ENCODE measurements at places on chromosomes 4 and X. TPM values are rescaled to one million over a fixed set of nuclear protein-coding genes. Genes with fewer than 3 reads are reported as not detected.

GRCh38 chr4:30901461-30902451, 181.6 kb downstream of the PCDH7 start:
- no peaks in the 10 kb centered on the region for H3K36me3 ChIP-seq

DNA sequence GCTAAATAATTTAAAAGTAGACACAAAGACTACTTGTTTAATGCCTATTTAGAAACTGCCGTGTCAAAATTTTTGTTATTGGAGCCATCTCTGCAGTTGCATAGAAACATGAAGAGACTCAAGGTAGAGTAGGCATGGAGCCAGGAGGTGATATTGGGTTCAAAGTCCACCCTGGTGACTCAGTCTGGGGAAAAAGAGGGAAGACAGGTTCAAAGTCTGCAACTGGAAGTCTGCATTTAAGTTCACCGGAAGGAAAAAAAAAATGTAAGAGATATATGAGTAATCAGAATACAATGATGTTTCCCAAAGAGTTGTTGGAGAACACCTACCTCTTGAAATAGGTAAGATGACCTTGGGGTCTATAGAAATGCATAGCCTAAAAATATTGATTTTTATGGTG, 67.4 kb upstream of the QRFPR start:
- H3K4me3 ChIP-seq = no peak overlapping the region
- no peak overlapping the region for H3K27ac ChIP-seq
- H3K36me3 ChIP-seq = no peaks in the 10 kb centered on the region
- H3K27me3 ChIP-seq = no peaks in the 10 kb centered on the region

DNA sequence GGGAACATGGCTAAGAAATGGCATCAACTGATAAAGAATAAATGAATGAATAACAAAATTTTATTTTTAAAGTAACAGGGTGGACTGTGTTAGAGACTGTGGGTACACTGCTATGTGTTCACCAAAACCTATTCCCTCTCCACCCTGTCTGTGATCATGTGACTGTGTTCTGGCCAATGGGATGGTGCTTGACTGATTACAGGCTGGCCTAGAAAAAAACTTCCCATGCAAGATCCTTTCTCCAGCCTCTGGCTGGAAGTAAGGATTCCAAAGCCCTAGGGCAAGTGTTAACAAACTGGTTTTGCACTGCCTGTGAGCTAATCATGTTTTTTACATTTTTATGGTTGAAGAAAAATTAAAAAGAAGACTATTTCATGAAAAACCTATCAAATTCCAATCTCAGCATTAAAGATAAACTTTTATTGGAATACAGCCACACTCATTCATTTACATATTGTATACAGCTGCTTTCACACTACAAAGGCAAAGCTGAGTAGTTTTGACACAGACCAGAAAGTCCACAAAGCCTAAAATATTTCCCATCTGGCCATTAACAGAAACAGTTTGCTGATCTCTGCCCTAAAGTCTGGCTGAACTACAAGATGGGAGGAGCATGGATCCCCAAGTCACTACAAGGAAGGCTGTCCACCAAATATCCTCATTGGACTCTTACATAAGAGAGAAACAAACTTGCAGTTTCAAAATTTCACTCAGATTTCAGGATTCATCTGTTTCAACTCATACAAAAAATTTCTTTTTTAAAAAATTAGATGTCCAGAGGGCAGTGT, 133.2 kb downstream of the ARHGAP6 start:
- no peak overlapping the region for H3K4me3 ChIP-seq
- H3K36me3 ChIP-seq = no peaks in the 10 kb centered on the region
- DNase-seq = no peak
- H3K27me3 ChIP-seq = no peaks in the 10 kb centered on the region
- no peaks in the 10 kb centered on the region for H3K4me1 ChIP-seq

- no peaks in the 10 kb centered on the region for H3K27me3 ChIP-seq
- no peaks in the 10 kb centered on the region for H3K36me3 ChIP-seq
- no peaks in the 10 kb centered on the region for H3K4me1 ChIP-seq
- H3K4me3 ChIP-seq = no peak overlapping the region
- no peak overlapping the region for H3K27ac ChIP-seq
- DNase-seq = no peak
Observed at GRCh38 chr4:118221227-118221800, 131.5 kb downstream of the PRSS12 start.

Gene ZBTB33
- 21.0 TPM for total RNA-seq

GRCh38 chrX:18354369-18355223, at the start of gene SCML2:
Gene SCML2, minus strand, starts transcription at chrX:18354688. Its CDS starts 20,617 bp downstream, at chrX:18334071.
- H3K27ac ChIP-seq = no peak within 1 kb of the TSS
- peak; percentile 79 for DNase-seq
- H3K36me3 ChIP-seq = no peaks in the 10 kb centered on the region
- H3K27me3 ChIP-seq = no peaks in the 10 kb centered on the region

DNA sequence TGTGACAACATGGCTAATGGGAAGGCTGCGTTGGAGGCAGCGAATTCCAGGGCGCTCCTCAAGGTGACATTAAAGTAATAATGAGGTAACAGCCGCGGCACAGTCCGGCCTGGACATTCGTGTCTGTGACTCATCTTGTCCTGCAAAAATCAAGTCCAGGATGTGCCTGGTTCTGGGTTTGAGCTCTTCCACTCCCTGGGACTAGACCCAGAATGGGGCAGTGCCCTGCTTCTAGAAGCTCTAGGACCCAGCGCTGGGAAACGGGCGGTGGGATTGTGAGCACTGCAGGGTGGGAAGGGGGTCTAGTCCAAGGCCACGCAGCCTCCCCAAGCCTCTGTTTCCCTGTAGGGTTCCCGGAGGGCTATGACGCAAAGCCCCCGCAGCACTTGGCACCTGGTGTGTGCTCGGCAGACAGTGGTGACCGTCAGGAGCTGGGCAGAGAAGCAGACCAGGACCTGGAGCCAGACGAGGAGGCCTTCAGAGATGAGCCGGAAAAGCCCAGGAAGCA, 34.9 kb downstream of the HMX1 start:
- no peaks in the 10 kb centered on the region for H3K27me3 ChIP-seq
- DNase-seq = no peak
- H3K27ac ChIP-seq = no peak overlapping the region
- no peak overlapping the region for H3K4me3 ChIP-seq

DNA sequence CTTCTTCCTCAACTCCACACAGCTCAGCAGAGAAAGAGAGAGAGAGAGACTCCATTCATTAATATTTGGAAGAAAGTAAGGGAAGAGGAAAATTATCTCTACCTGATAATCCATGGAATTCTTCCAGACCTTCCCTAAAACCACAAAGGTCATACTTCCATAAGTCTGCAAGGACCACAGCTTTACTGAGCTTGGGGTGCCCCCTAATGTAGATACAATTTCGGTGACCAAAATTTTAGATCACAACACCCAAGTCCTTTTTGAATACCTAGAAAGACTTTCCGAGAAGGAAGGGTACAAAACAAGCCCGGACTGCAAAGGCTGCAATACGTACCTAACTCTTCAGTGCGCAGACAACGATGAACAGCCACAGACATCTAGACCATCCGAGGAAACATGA, 523.9 kb downstream of the GLUD2 start:
- no peaks in the 10 kb centered on the region for H3K36me3 ChIP-seq
- no peak for DNase-seq
- H3K4me3 ChIP-seq = no peak overlapping the region
- H3K27ac ChIP-seq = no peak overlapping the region
- H3K4me1 ChIP-seq = no peaks in the 10 kb centered on the region

GRCh38 chrX:134423606-134424005, 36.4 kb upstream of the HPRT1 start:
- DNase-seq = no peak
- H3K4me3 ChIP-seq = no peak overlapping the region
- no peaks in the 10 kb centered on the region for H3K27me3 ChIP-seq
- peaks cover 3% of the 10 kb centered on the region for H3K36me3 ChIP-seq

DNA sequence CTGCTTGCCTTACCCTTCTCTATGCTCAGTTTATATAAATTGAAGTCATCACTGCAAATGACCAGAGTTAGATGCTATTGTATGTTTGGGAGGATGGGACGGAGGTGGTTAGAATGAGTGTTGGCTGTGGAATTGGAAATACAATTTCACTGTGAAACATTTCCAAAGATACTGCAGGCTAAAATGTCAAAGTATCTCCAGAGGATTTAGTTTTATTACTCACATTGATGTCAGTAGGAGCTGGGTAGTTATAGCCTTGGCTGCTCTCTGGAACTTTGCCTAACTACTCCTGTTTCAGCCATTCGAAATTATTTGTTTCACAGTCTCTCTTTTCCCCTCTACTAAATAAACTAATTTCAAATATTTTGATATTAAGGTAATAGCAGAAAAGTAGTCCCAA, 92.6 kb upstream of the PPP3CA start:
- H3K4me1 ChIP-seq = no peaks in the 10 kb centered on the region
- H3K27me3 ChIP-seq = no peaks in the 10 kb centered on the region
- no peak overlapping the region for H3K4me3 ChIP-seq

DNA sequence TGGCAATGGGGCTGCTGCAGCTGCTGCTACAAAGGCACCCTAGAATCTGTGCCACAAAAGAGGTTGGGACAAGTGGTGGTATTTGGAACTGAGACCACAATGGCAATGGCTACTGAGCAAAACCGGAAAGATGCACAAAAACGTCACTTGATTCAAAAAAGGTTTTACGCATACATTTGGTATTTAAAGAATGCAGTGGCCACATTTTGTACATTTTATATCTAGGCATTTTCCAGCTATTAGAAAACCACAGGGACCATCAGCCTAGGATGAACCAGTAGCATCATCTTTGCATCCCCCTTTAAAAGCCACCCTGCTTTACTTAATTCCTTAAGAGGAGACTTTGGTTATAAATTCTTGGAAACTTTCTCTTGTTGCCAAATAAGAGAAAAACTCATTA, 104.8 kb upstream of the CXCL13 start:
- H3K27me3 ChIP-seq = no peaks in the 10 kb centered on the region
- no peak for DNase-seq
- no peak overlapping the region for H3K4me3 ChIP-seq
- no peaks in the 10 kb centered on the region for H3K4me1 ChIP-seq
- no peaks in the 10 kb centered on the region for H3K36me3 ChIP-seq

- H3K27ac ChIP-seq = no peak overlapping the region
- H3K36me3 ChIP-seq = no peaks in the 10 kb centered on the region
- no peaks in the 10 kb centered on the region for H3K27me3 ChIP-seq
- no peaks in the 10 kb centered on the region for H3K4me1 ChIP-seq
Observed at GRCh38 chr4:156237231-156237630, 283.6 kb upstream of the CTSO start.

Gene GUCY1A1
- total RNA-seq = 25.1 TPM

Gene CORIN
- total RNA-seq = 0.23 TPM

Gene CCDC160
- total RNA-seq = not detected

Gene DMRTC1B
- 1.4 TPM for total RNA-seq
